ENCODE measurements at places on chromosomes 4 and X.

DNA sequence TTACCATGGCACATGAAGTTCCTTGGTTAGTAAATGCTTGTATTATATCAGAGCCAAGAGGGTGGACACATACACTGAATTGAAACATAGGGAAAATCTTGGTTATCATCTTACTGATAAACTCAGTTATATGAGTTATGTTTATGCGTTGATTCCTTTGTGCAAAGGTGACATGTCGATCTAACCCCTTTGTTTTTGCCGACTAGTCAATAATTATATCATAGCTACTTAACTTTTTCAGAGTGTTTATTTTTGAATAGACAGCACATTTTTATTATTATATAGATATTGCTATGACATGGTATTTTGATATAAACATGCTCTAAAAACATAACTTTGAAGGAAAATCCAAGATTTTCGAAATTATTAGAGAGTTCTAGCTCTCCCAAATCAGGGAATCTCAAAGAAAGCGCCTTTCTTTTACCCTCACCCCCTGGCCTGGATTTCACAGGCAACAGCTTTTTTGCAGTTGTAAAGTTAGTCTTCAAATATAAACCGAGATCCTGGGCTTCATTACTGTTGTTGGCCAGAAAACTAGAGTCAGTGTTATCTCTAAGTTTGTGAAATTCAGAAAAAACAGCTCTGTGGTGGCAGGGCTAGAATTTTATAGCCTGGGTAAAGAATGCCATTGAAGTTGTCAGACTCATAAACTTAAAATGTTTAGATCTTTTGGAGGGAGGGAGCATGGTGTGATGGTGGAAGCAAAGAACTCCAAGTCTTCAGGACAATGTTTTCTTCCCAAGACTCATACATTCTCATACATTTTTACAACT is 45.8 kb upstream of the PITX2 start:
- DNase-seq, result no peak

- no peak for DNase-seq
Measured at GRCh38 chr4:119152741-119153140, 17.1 kb downstream of the MYOZ2 start.

- DNase-seq, result peak; percentile 31
Measured at GRCh38 chrX:14528629-14529289, 577 bp upstream of the GLRA2 start.

- DNase-seq, result no peak
Measured at GRCh38 chr4:109155084-109155483, 147.4 kb downstream of the COL25A1 start.

DNA sequence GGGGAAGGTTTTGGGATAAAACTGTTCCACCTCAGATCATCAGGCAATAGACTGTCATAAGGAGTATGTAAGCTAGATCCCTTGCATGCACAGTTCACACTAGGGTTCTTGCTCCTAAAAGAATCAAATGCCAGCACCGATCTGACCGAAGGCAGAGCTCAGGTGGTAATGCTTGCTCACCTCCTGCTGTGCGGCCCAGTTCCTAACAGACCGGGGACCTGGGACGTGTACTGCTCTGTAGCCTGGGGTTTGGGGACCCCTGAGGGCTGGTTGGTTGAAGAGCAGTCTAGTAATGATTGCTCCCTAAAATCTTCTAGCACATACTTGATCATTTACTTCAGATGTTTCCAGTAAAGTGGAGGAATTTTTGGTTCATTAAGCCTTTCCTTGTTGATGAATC is 173.1 kb upstream of the SLIT2 start:
- DNase-seq, result no peak

GRCh38 chr4:39029752-39030694 is 2.2 kb downstream of the TMEM156 start:
- DNase-seq, result no peak

DNA sequence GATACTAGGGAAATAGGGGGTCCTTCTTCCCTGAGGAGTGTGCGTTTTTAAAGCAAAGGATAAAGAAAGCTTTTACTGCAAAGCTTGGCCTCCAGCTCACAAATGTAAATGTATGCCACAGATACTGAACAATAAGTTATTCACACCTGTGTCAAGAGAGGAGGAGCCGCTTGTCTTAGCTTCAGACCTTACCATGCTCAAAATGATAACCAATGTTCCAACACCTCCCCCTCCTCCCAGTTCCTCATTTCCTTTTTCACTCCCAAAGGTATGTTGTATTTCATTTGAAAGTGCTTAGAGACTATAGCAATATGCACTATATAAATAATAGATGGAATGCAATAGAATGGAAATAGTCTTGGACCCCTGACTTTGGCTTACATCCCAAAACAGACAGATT is 47.0 kb upstream of the RAPGEF2 start:
- DNase-seq, result no peak

DNA sequence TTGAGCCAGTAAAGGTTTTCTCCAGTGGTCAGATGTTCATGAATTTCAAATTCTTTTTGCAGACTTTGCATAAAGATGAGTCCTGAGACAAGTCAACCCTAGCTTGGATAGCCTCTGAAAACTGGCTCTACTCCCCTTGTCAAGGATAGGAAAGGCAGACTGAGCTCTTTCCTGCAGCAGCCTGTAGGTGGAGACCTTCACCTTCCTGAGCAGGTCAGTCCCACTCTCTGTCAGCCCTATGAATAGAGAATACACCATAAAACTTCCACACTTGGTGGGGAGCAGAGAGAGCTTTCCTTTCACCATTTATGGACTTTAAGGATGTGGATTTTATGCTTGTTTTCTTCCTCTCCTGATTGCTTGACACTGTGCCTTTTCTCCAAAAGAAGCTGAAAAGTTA is 41.9 kb downstream of the PCDH19 start:
- no peak for DNase-seq

GRCh38 chr4:156939801-156940200 is 31.8 kb downstream of the PDGFC start:
- no peak for DNase-seq

DNA sequence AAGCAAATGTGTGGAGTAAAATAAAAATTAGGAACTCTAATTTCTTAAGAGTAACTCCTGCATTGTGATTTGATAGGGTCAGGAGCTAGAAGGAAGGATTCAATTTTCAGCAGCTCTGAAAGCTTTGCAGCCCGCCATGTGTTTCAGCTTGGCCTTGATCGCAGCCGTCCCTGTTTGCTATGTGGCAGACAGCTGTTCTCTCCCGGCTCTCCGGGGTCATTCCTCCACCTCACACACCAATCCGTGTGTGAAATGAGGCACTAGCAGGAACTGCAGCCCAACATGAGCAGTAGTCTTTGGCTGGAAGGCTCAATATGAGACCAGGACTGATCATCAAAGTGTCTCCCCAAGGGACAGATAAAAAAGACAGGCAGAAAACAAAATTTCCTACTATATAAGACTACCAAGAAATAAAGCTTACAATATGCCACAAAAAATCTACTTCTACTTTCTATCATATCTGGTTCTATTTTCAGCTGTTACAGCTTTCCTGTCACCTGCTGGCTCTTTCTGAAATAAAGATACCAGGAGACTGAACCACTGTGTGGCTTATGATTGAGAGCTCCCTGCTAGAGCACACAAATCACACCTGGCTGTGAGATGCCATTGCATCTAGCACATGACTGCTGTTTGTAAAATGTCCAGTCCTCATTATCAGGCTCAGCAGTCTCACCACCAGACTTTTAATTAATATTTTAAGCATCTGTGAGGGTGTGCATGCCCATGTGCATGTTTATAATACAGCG is 44.1 kb upstream of the SEC24B start:
- DNase-seq, result no peak

Data from stimulated activated CD8-positive, alpha-beta memory T cell treated with anti-CD3 and anti-CD28 coated beads, Interleukin-2, amount 100 ng/mL, for 48 hours (primary cell).